Activated CD4-positive, CD25-positive, alpha-beta regulatory T cell treated with anti-CD3 and anti-CD28 coated beads, Interleukin-2, amount 50 U/mL, for 72 hours (primary cell): ENCODE measurements at places on chromosomes 16 and 17.
A peak's percentile ranks its signal among the peaks of the same experiment; 100 is the strongest.

GRCh38 chr17:49447628-49448302 is 33.1 kb upstream of the PHB1 start:
- no peak for DNase-seq

- no peak for DNase-seq
These were observed 57.5 kb downstream of the MARCHF10 start for GRCh38 chr17:62750631-62751051.

GRCh38 chr17:75124041-75124818 is 7.3 kb downstream of the NT5C start:
- peak; percentile 70 for DNase-seq

- DNase-seq, result no peak
These were observed 1.5 kb upstream of the SRCAP start for GRCh38 chr16:30697264-30698138.

DNA sequence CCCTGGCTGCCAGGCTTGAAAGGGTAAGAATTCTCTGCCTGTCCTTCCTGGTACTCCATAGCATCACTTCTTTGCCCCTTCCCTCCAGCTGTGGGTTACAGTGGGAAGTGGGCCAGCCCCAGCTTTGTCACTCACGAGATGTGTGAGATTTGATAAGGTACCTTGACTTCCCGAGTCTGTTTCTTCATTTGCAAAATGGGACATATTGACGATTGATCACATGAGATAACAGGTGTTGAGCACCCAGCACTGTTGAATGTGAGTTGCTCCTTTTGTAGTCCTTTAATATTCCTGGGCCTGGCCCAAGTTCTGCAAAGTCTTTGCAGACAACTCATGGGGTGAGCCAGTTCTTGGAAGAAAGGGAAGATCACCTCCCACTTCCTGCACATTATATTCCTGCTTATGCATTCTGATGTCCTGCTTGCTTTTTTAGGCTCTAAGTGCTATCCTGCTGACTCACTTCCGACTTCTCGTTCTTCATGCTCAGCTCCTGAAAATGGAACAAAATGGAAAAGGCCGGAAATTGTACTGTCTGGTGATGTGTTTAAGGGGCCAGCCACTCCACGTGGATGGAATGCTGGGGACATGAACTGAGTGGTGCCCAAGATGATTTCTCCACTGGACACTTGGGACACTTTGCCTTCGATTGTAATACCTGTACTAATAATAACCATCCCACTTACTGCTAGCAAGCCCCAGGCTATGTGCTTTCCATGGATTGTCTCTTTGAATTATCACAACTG is 8.3 kb upstream of the NLK start:
- DNase-seq, result no peak

DNA sequence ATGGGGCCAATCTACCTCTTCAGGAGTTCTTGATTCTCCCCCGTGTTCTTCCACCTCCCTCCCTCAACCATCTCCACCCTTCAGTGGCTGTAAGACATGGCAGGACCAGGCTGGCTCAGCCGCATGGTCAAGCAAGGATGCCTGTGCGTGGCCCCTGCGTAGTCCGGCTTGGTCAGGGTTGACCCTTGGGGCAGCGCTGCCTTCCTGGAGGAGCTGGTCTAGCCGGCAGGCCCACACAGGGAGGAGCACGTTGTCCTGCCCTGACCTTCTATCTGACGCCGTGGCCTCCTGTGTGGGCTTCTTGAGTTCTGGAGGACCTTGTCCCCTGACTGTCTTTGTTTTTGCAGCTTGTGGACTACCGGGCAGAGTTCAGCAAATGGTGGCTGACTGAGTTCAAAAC is 169.8 kb downstream of the DNAH9 start:
- DNase-seq, result no peak

DNA sequence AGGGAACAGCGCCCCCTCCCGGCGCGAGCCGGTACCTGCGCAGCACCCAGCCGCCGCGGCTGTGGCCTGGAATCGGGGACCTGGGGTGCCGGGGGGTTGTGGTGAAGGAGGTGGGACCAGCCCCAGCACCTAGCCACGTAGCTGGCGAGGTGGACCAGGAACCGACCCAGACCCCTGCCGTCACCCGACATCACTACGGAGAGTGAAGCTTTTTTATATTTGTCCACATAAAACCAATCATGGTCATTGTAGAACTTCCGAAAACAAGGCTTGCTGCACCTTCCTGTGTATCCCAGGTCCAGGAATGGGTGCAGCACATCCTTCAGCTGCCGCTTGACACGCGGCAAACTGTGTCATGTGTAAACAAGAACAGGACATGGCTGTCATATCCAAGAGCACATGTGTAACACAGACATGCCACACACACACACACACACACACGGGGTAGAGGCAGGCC is 1.3 kb downstream of the HBQ1 start:
- no peak for DNase-seq

- DNase-seq, result no peak
These were observed 30.1 kb upstream of the SNN start for GRCh38 chr16:11638140-11638539.

DNA sequence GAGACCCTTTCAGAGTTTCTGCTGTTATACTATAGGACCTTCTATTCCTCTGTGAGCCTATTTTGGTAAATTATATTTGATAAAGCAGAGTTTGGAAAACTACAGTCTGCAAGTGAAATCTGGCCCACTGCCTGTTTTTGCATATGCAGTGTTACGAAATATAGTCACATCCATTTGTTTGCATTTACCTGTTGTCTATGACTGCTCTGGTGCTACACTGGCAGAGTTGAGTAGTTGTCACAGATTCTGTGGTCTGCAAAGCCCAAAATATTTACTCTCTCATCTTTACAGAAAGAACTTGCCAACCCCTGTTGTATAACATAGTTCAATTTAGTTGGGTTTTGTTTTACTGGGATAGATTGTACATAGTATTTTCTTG is 42.3 kb downstream of the TNRC6A start:
- no peak for DNase-seq

GRCh38 chr16:69328854-69329316 is 1.5 kb downstream of the PDF start:
- DNase-seq, result no peak

DNA sequence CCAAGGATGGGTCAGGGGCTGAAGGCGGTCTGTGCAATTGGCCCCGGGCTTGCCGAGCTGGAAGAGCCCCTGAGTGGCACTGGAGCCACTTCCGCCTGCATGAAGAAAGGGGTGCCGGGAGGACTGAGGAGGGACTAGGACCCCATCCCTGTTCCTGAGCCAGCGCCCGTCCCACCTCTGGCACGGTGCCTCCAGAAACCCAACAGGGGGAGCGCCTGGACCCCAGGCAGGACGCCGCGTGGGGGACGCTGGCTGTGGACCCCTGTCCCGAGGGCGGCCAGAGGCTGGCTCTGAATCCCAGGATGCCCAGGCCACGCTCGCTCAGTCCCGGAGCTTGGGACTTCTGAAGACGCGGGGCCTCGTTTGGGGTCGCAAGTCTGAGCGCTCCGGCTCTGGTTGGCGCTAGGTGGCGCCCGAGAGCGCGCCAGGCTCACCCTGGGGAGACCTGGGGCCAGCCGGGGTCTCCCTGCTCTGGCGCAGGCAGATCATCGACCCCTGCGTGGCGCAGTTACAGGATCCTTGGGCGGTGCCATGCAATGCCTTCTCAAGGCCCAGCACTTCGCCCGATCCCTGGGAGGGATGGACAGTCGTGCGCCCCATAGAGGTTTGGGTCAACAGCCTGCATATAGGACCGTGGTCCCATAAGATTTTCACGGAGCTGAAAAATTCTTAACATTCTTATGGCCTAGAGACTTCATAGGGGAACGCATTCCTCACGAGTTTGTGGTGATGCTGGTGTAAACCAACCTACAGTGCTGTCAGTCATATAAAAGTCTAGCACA is 58.5 kb upstream of the CREBBP start:
- DNase-seq, result peak; percentile 72

DNA sequence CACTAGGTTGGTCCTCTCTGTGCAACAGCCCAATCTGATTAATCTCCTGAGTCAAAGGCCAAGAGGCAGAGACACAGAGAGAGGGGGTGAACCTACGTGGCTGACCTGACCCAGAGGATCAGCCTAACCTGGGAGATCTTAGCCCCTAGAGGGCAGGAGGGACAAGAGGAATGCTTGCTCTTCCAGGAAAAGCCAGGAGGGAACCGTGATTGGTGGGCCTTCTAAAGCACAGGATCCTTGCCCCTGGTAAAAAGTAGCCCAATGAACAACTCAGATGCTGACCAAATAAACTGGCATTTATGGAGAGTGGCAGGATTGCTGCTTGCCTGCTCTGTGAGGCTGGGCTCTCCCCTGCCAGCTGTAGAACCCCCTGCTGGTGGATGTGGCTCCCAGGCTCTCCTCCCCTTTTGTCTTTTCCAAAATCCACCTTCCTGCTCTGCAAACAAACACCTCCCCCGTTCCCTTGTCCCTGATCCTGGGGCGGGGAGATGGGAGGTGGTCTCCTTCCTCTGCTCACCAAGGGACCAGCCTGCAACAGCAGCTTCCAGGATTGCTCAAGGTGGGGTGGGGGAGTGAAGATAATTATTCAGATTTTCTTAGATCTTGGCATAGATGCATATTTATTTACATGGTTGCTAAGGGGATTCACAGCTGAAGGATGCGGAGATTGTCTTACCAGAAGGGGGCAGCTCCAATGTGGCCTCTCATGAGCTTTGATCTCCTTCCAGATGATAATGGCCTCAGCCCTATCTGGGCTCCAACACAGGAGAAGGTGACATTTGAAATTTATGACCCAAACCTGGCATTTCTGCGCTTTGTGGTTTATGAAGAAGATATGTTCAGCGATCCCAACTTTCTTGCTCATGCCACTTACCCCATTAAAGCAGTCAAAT is 71.9 kb downstream of the SDR42E1 start:
- no peak for DNase-seq

DNA sequence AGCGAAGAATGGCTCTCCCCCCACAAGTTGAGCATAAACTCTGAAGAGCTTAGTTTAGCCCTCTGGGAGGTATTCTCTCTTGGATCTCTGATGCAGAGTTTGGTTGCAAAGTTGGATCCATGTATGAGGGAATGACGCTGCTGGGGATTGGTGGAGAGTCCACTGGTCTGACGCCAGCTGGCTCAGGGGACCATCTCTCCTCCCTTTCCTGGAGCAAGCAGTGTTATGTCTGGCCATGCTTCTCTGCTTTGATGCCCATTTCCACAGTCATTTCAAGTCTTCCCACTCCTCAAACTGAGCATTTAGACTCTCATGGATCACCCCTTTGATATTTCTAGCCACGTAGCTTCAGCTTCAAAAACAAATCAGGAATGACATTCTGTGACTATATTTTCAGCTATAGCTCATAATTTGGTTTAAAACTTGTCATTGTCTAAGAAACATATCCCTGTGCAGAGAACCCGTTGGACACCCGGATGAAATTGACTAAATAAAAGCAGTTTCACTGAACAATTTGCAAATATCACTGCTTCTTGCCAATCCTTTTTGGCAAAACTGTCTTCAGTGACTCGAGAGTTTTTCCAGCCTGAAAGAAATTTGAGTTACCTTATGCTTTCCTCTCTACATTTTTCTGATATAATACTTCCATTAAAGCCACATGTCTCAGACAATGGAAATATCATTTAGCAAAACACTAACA is 193.4 kb upstream of the CDH11 start:
- no peak for DNase-seq

DNA sequence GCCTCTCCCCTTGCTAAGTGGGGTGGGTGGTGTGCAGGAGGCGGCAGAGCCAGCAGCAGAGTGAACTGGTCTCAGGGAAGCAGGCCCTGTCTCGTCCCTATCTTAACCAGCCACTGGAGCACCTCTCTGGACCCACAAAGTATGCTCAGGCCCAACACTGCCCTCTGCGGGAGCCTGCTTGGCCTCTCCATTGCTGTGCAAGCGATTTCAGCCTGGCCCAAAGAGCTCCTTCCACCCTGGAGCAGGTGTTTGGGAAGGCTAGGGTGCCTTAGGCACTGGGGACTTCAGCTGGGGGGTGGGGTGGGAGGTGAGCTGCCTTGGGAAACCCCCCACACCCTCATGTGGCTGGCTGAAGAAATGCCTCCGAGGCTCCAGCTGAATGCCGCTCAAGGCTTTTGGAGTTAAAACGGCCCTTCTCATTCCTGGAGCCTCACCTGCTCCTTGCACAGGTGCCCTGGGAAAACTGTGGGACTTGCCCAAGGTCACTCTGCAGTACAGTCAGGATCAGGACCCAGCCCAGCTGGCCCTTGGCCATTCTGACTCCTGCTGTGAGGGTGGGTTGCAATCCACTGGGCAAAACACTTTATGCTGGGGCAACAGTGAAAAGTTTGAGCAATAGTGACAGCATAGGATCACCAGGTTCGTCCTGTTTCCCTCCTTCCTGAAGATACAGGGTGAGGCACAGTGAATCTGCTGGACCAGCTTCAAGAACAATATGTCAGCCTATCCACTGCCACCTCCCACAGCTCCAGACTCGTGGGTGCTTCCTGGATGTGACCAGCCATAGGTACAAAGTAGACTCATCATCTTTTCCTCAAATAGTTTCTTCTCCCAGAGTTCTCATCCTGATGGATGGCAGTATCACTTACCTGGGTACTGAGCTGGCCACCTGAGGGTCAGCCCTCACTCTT is 5.9 kb upstream of the UBE2O start:
- no peak for DNase-seq

DNA sequence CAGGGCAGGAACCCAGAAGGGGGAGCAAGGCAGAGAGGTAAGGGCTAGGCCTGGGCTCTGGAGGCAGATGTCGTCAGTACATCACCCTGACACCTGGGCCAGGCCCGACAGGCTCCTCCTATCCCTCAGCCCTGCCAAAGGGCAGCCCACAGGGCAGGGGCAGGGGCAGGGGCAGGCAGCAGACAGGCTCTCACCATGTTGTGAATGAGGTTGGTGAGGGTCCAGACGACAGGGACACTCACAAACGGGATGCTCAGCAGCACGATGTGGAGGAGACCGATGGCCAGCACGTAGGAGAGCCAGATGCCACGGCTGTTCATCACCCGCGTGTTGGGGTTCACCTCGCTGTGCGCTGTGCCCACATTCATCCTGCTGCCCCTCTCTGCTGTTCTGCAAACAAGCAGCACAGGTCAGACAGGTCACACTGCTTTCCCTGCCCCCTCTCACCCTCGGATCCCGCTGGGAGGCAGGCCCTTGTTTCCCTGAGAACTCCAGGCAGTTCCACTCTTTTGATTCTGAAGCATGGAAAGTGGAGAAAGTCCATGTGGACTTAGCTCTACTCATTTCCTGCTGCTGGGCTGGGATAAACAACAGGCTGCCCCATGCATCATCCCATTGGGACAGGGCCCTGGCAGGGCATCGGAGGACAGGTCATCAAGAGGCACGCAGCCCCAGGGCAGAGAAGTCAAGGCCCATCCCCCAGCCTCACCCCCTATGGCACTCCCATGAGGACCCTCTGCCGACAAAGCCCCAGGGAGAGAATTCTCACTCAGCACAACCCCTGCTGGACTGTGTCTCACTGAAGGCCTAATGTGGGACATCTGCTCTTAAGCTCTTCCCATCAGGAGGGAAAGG is 3.3 kb downstream of the ORMDL3 start:
- no peak for DNase-seq

DNA sequence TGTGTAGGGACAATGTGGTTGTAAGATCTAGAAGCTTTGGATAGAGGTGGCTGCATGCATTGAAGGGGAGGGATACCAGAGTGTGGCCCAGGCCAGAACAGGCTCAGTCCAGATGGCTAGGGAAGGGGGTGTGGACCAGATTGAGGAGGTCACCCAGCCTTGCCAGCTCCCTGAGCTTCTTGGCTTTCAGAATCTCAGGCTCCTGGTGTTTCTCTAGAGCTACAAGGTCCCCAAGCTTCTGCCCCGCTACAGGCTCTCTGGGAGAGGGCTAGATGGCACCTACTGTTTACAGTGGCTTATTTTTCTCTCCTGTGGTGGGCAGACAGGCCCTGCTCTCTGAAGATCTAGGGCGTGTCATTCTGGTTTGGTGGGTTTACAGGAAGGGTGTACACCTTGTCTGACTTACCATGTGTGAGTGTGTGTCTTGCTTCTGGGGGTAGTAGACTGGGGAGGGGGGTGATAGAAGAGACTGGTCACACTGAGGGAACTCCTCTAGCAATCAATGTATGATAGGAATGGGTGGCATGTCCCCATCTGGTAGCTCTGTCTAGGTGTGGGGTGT is 1.1 kb downstream of the RARA start:
- DNase-seq, result no peak
